ENCODE measurements at places on chromosomes 3 and 15.

DNA sequence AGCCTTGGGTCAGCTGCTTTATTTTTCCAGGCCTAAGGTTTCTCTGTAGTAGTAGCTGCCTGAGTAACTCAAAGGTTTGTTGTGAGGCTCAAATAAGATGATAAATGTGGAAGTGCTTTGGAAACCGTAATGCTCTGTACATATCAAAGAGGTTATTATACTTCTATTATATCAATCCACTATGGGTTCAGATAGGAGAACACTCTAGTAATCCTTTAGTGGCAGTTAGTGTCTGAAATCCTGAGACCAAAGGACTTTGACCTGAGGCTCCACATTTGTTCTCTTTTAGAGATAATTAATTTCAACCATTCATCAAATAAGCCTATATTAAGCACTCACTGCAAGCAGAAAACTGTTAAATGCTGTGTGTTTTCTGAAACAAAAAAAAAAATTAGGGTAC is 128.6 kb upstream of the BCL6 start:
- no peak for DNase-seq

DNA sequence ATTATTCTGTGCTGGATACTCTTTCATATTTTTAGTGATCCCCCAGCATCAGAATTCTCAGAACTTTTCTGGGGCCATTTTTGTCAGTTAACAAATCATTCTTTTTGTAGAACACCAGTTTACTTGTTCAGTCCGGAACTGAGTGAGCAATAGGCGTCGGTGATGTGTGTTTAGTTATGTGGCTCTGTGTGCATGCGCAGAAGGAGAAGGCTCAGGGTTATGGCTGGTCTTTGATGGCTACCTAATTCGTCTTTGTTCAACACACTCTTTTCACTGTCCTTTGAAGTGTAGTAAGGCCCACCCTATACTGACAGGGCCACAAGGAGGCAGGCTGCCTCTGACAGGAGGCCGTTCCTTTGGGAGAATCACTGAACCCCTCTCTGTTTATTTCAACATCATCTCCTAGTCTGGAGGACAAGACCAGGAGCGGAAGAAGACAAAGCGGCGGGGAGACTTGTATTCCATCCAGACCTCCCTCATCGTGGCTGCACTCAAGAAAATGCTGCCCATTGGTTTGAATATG is 158.2 kb upstream of the CHRM5 start:
- no peak for DNase-seq

DNA sequence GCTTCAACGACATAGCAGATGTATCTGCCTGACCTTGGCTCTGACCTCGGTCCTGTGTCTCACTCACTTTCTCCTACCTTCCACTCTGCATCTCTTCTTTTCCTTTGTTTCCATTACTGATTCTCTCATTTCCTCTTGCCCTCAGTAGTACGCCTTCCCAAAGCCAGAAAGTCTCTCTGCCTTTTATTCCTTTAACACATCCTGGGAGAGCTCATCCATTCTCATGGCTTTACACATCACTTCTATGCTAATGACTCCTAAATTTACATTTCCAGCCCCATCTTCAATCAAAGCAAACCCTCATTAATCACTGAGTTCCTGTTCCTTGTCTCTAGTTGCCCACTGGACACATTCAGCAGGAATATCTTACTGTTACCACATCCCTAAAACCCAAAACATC is 938.6 kb downstream of the NTRK3 start:
- no peak for DNase-seq

- no peak for DNase-seq
Observed at GRCh38 chr15:49168016-49168415, 2.0 kb upstream of the GALK2 start.

DNA sequence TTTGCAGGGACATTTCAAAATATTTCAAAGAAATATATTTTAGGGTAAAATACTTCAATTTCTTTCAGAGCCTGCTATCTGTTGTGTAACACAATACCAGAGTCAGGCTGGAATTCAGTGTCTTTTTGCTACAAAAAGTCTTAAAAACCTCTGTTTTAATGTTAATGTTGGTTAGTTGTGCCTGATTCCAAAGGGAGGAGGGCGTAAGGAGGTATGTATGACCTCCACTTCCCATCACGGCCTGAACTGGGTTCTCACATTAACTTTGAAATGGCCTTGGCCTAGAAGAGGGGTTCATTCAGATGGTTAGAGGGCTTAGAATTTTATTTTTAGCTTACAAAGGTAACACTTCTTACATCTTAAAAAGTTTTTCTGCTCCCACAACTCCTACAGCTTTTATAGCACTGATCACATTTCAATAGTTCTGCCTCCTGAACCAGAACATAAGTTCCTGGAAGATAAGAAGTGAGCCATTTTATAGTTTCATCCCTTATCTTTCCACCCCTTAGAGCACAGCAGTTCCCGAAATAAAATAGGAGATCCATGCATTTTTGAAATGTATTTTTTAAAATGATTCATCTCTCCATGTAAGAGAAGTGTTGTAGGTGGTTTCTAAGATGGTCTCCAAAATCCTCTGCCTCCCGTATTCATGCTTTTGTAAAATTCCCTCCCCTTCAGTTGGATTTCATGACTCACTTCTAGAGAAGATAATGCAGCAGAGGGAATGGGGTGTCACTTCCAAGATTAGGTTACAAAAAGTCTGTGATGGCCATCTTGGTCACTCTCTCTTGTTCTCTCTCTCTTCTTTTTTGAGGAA is 543.1 kb upstream of the NECTIN3 start:
- DNase-seq, result no peak

GRCh38 chr3:16070707-16071106 is 103.8 kb upstream of the GALNT15 start:
- DNase-seq, result no peak

GRCh38 chr3:88713233-88713691 is 394.2 kb upstream of the EPHA3 start:
- no peak for DNase-seq

GRCh38 chr3:143121241-143122088 is 1.9 kb downstream of the CHST2 start:
- DNase-seq, result peak; percentile 64

GRCh38 chr3:196757876-196758739 is 18.5 kb downstream of the PAK2 start:
- DNase-seq, result no peak

DNA sequence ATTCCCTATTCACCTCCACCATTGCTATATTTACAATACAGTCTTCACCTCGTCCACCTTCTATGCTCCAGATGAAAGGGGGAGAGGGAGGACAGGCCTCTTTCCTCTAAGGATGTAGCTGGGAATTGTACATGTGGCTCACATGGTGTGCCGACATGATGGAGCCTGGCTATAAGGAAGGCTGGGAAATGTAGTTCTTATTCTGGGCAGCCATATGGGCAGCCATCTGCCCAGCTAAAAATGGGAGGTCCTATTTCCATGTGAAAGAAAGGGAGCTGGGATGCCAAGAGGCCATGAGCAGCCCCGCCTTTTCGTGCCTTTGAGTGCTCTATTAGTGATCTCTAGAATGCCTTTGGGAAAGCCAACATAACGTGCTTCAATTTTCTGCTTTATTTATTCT is 27.1 kb upstream of the MGLL start:
- no peak for DNase-seq

- DNase-seq, result no peak
Observed at GRCh38 chr3:125232401-125232800, 19.9 kb upstream of the SLC12A8 start.

- no peak for DNase-seq
Observed at GRCh38 chr3:174951034-174951433, 91.9 kb downstream of the NAALADL2 start.

DNA sequence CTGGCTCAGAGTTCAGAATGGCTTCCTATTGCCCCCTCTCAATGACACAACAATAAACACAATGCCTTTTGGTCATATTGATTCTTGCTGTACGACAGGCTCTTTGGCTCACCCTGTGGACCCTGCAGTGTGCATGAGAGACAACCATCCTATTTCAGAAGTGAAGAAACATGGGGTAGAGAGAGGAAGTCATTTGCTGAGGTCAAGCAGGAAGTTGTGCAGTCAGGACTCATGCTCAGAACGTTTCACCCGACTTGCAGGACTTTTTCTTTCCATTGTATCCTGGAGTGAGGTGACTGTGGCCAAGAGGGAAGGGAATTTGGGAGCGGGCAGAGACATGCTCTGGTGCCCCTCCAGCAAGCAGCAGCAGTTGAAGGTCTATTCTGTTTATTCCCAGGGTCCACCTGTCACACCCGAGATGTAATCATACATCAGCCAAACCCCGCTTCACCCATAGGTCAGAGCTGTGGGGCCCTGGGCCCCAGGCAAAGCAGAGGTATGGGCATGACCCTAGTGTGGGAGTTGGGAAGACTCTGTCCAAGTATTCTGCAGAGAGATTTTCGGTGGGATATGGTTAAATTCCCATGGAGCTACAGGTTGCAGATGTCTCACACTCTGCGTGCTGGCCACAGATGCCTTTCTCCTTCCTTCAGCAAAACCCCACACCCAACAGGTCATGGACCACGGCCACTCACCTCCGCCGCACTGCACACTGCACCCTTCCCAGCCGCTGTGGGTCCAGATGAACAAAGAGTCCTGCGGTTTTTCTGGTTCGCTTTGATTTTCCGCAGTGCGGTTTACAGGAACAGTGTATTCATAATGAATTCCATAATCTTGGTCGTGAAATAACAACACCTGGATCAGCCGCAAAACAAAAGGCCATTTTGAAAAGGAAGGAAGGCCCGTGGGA is 290.6 kb downstream of the ADAMTS17 start:
- DNase-seq, result no peak

- DNase-seq, result no peak
Observed at GRCh38 chr15:80333261-80333660, 70.9 kb upstream of the ARNT2 start.

DNA sequence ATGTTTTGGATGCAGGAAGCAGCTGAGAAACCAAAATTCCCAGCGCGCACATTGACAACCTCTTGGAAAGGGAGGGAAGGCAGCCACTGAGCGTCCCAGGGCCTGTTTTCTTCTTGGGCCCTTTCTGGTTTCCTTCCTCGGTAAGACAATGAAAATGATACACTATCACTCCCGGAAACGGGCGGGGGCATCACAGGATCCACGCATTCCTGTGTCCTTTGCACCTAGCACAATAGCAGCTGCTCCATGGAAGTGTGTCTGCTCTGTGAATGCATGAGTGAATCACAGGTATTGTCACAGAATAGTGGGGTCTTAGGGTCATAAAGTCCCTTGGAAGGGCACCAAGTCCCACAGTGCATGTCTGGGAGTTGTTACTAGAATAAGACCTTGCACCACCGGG is 6.3 kb upstream of the ITPKA start:
- DNase-seq, result no peak

DNA sequence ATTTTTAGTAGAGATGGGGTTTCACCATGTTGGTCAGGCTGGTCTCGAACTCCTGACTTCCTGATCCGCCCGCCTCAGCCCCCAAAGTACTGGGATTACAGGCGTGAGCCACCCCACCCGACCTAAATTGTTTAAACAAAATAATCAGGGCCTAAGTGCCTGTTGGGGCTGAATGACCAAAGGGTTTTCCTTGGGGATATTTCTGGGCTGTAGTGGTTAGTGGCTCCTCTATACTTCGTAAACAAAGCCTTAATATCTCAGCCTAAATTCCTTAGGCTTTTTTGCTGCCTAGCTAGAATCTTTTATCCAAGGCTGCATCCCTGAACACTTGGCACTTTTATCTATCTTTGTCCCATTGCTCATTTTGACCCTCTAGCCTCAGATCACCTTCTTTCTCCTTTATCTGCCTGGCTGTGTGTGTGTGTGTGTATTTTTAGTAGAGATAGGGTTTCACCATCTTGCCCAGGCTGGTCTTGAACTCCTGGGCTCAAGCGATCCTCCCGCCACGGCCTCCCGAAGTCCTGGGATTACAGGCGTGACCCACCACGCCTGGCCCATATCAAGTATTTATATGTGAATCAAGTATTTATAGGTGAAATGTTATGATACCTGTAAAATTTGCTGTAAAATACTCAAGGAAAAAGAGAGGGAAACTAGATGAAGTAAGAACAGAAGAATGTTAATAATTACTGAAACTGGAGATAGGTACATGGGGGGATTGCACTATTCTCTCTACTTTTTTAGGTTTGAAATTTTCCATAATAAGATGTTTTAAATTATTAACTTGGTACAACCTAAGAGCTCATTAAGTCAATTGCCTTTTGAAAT is 1.8 kb downstream of the NUSAP1 start:
- no peak for DNase-seq

DNA sequence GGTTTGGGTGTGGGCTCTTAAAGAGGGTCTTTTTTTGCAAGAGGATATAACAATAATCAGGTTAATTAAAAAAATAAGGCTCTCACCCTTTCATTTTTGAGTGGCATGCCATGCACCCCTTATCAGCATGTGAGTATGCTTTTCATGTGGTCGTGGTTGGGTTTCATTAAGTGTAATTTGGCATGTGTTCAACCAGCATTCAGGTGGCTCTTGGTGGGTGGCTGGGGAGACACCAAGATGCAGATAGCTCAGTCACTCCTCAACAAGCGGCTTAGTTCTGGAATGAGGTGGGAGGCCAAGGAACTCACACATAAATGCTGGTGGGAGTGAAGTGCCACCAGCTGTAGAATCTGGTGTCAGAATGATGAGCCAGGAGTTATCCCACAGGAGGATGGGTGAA is 66.8 kb downstream of the FLNB start:
- DNase-seq, result no peak

DNA sequence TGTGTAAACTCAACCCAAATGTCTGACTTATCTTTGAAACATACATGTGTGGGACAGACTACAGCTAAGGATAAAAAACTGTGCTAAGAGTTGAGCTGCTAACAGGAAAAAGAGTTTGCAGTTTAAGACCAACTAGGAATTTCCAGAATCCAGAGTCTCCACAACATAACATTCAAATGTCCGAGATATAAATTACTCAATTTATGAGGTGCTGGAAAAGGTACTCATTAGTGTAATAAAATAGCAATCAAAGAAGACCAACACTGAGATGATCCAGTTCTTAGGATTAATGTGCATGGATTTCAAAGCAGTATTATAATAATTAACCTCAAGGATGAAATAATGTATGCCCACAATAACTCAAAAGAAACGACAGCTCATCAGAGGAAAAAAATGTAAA is 426.5 kb upstream of the KCNMB2 start:
- DNase-seq, result no peak

DNA sequence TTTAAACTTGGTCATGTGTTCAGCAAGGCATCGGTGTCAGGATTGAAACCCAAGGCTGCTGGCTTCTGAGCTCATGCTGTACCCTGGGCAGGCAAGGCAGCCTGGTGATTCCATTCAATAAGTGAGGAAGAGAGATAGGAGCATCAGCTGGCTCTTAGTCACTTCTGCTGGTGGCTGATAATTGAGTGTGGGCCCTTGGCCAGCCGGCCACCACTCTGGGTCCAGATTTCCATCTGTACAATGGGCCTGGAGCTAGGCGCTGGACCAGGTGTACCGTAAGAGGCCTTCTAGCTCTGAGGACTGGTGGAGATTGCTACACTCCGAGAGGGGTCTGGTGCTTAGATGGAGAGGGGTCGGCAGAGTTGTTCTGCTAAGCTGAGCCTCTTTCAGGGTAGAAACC is 4.3 kb downstream of the CD276 start:
- no peak for DNase-seq
